Uterus (tissue), 4 donors: ENCODE measurements at places on chromosomes 4 and X. TPM values are rescaled to one million over a fixed set of nuclear protein-coding genes. Genes with fewer than 3 reads are reported as not detected.

DNA sequence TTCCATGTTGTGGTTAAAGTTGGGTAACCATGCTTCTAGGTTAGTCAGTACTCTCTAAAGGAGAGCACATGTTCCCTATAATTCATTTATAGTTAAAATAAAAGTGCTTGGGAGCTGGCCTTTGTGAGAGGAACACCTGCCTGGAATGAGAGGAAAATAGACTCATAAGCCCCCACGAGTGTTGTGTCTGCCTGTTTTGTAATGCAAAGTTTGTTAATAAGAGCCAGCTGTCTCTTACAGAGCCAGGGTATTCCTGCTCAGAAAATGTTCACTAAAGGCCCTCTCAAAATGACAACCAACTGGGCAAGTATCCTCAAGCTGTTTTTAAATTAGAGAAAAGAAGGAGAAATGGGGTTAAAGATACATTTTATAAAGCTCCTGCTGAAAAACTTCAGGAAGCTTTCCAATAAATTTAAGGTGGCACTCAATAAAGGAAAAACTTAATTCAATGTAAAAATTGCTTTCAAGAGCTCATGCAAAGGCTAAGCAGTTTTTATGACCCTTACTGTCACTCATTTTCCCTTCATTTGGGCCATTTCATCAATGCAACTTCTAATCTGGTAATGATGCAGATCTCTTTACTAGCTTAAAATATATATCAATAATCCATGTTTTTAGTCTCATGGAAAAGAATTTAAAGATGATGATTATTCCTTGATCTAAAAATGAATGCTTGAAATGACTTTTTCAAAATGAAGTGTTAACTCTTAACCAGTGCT, 793.6 kb downstream of the STPG2 start:
- DNase-seq = no peak

DNA sequence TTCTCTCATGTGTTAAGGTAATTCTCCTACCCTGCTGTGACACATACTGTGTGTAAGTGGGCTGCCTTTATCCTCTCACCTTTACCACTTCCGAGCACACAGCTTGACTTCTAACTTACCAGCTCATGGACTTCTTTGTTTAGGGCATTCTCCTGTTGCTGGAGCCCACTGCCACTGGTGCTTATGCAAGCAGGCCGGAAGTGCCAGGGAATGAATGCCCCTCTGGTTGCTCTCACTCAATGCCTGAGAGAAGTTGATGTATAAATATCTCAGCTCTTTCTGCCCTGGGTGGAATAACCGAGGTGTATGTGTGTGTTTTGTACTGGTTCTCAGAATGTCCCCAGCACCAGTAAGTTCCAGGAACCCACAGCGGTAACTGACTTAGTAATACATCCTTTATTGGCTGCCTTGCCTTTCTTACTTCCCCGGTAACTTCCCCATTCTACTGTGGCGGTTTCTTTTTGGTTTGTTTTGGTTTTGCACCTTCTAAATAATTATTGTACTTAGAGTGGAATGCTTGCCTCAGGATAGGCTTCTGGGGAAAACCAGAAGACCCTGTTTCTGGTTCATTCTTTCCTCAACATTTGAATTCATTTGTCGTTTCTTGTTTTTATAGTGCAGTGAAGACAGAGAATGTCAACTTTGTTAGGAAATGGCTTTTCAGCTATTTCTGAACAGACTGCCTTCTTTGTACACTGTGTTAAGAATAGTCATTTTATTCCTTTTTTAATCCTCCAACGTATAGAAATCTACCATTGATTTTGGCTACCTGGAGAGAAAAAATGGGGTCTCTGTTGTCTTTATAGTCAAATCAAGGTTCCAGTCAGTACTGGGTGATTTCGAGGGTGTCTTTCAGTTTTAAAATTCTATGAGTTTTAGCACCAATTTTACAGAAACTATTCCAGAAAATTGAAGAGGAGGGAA, 45.4 kb downstream of the CXorf58 start:
- DNase-seq = no peak

- no peak for DNase-seq
Observed at GRCh38 chrX:39477031-39477761, 620.6 kb downstream of the BCOR start.

DNA sequence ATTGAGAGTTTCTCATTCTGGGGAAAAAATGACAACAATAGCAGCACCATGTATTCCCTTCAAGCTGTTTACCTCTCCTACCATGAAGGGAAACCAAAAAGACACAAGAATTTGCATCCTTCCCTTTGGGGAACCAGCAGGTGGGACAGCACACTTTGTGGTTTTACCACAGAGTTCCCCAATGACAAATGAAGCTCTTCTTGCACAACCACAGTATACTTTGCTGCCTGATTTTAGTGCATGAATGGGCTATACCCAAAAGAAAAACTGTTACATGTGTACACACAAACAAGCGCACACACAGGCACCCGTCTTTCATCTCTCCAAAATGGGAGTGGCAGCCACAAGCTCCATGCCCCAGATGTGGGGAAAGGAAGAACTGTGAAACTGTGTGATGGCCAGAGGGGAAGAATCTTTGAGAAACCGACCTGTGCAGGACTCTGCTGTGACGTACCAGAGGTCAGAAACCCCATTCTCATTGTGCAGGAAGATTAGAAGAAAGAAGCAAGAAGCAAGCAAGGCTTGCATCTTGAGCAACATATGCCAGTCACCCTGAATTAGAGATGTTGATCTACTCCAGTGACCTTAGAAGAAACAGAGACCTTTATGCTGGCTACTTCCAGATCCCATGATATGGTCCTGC, 2.7 kb upstream of the MAML3 start:
- DNase-seq = no peak

ADH1A gene
- 5.0 TPM for total RNA-seq

- no peak for DNase-seq
Observed at GRCh38 chr4:152062936-152063620, 302.3 kb upstream of the GATB start.

NDST4 gene
- total RNA-seq = not detected
